Pancreas (tissue), 10 donors: ENCODE measurements at places on chromosomes 7 and 10. TPM values are rescaled to one million over a fixed set of nuclear protein-coding genes. Genes with fewer than 3 reads are reported as not detected.

MSMB gene
- not detected for polyA plus RNA-seq

LIPN gene
- polyA plus RNA-seq, result not detected

ELFN1 gene
- polyA plus RNA-seq, result 0.82 TPM

AKR1E2 gene
- 0.85 TPM for polyA plus RNA-seq
